Osteocyte (in vitro differentiated cells): ENCODE measurements at places on chromosomes 3 and 15. TPM values are rescaled to one million over a fixed set of nuclear protein-coding genes. Genes with fewer than 3 reads are reported as not detected.

GRCh38 chr3:56365905-56366640, 102.2 kb downstream of the ERC2 start:
- H3K4me1 ChIP-seq, result no peaks in the 10 kb centered on the region
- no peaks in the 10 kb centered on the region for H3K36me3 ChIP-seq
- H3K27ac ChIP-seq, result no peak overlapping the region
- no peak for DNase-seq
- H3K4me3 ChIP-seq, result no peak overlapping the region

GRCh38 chr3:33074217-33075067, 22.5 kb downstream of the GLB1 start:
- H3K27me3 ChIP-seq, result no peaks in the 10 kb centered on the region
- H3K36me3 ChIP-seq, result peaks cover 17% of the 10 kb centered on the region
- H3K4me1 ChIP-seq, result peaks cover 42% of the 10 kb centered on the region
- peak overlapping the region; percentile 56 for H3K27ac ChIP-seq

DNA sequence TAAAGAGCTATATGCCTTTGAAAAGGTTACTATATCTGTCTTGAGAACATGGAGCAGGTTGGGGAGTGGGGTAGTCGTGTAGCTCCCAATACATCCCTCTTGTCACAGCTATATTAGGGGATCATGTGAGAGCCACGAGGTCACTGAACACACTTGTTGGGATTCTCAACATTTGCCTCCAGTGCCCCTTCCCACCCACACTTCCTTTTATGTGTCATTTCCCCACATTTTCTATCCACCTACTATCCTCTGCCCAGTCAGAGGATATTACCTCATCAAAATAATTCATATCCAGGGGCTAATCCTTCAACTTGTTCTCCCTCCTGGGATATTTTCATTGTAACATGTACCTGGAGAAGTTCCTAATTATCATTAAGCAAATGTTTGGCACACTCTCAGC, 85.0 kb downstream of the CYP19A1 start:
- H3K4me3 ChIP-seq, result no peak overlapping the region
- peaks cover 33% of the 10 kb centered on the region for H3K27me3 ChIP-seq
- no peak overlapping the region for H3K27ac ChIP-seq
- H3K4me1 ChIP-seq, result no peaks in the 10 kb centered on the region

- H3K36me3 ChIP-seq, result no peaks in the 10 kb centered on the region
- no peak overlapping the region for H3K4me3 ChIP-seq
- DNase-seq, result no peak
- no peaks in the 10 kb centered on the region for H3K4me1 ChIP-seq
Observed at GRCh38 chr3:119588112-119588511, 8.8 kb downstream of the ADPRH start.

DNA sequence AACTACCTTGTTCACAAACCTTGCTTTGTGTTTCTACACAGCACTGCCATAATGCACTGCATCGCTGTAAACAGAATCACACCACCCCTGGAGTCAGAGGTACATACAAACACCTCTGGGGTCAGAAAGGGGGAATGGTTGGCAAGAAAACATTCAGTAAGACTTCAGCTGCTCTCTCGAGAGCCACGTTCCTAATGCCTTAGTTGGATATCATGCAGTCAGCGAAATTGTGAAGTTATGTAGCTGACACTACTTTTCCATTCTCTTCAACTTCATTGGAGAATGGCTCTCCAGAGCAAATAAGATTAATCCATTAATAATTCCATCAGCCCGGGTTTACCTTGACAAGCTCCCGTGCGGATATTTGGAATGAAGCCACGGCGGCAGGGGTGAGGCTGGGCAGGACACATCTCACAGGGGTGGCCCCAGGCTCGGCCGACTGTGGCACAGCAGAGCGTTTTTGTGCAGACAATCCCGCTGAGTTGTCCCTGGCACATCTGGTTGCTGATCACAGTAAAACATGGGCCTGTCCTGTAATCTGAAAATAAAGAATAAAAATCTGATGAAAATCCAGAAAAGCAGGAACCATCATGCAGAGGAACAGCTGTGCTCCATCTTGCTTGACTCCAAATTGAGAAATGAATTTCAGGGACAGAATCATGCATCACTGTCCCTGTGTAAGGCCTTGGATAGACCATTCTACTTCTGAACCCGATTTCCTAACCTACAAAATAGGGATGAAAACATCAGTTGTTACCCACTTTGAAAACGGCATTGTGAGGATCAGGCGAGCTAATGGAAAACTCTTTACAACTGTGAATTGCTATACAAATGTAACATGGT, 108.0 kb downstream of the FBN1 start:
- H3K4me1 ChIP-seq, result peaks cover 87% of the 10 kb centered on the region
- H3K27me3 ChIP-seq, result no peaks in the 10 kb centered on the region
- no peak overlapping the region for H3K4me3 ChIP-seq
- DNase-seq, result no peak
- H3K36me3 ChIP-seq, result peaks cover 58% of the 10 kb centered on the region

DNA sequence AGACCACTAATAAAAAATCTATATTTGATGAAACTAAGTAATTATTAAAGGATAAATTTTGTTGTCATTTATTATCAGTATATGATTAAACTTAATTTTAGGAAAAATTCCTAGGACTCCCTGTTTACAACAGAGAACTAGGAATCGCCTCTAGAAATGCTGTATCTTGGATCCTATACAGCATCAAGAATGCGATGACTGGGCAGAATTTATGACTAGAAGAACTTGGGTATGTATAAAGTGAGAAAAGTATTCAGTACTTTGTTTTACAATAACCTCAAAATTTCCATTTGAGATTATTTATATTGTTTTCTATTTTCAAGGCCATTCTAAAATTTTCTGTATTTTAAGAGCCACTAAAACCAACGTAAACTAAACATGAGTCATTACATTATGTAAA, 82.3 kb upstream of the AGTR1 start:
- DNase-seq, result no peak
- no peak overlapping the region for H3K4me3 ChIP-seq
- peaks cover 17% of the 10 kb centered on the region for H3K4me1 ChIP-seq
- H3K27ac ChIP-seq, result no peak overlapping the region
- no peaks in the 10 kb centered on the region for H3K27me3 ChIP-seq
- no peaks in the 10 kb centered on the region for H3K36me3 ChIP-seq

- H3K27ac ChIP-seq, result peak overlapping the region; percentile 92
- peak; percentile 64 for DNase-seq
- H3K36me3 ChIP-seq, result no peaks in the 10 kb centered on the region
- no peaks in the 10 kb centered on the region for H3K27me3 ChIP-seq
- H3K4me3 ChIP-seq, result no peak overlapping the region
Observed at GRCh38 chr15:99454107-99454809, 111.5 kb upstream of the MEF2A start.

DNA sequence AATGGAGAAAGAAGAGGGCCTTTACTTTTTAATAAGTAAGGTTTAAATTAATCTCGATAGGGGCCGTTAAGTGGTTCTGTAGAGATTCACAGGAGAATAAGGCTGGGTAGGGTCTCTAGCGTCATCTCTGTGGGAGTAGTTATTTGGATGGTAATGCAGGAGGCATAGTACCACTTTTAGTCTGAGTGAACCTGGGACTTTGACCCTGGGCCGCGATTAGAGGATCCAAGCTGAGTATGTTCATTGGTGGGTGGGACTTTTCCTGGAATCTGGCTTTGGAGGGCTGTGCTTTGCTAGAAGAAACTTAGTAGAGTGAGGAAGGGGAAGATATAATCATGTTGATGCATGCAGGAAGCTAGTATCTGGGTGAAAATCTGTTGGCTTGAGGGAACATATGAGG, 4.0 kb downstream of the LPP start:
- H3K27ac ChIP-seq, result peak overlapping the region; percentile 50
- H3K27me3 ChIP-seq, result no peaks in the 10 kb centered on the region
- H3K4me3 ChIP-seq, result no peak overlapping the region
- no peak for DNase-seq

GRCh38 chr3:23202203-23202920, 765 bp upstream of the UBE2E2 start:
- peaks cover 13% of the 10 kb centered on the region for H3K4me1 ChIP-seq
- no peak for DNase-seq
- H3K36me3 ChIP-seq, result no peaks in the 10 kb centered on the region
- H3K27ac ChIP-seq, result peak overlapping the region; percentile 42
- peak overlapping the region; percentile 76 for H3K4me3 ChIP-seq

GRCh38 chr3:12338595-12339546, 50.0 kb downstream of the PPARG start:
- H3K4me1 ChIP-seq, result peaks cover 5% of the 10 kb centered on the region
- no peak overlapping the region for H3K27ac ChIP-seq
- H3K27me3 ChIP-seq, result peaks cover 20% of the 10 kb centered on the region
- DNase-seq, result no peak
- no peak overlapping the region for H3K4me3 ChIP-seq

GRCh38 chr15:43531018-43531670, 13.7 kb downstream of the MAP1A start:
- H3K36me3 ChIP-seq, result peaks cover 6% of the 10 kb centered on the region
- H3K4me1 ChIP-seq, result peaks cover 12% of the 10 kb centered on the region

GRCh38 chr3:156038869-156039268, 81.5 kb upstream of the KCNAB1 start:
- H3K27ac ChIP-seq, result no peak overlapping the region
- H3K4me3 ChIP-seq, result no peak overlapping the region
- peaks cover 5% of the 10 kb centered on the region for H3K4me1 ChIP-seq
- H3K36me3 ChIP-seq, result no peaks in the 10 kb centered on the region

GRCh38 chr3:195761567-195762248, 40.9 kb downstream of the MUC20 start:
- H3K4me3 ChIP-seq, result no peak overlapping the region
- H3K36me3 ChIP-seq, result no peaks in the 10 kb centered on the region
- no peak for DNase-seq
- no peak overlapping the region for H3K27ac ChIP-seq

GRCh38 chr3:123148772-123149171, 53.0 kb upstream of the SEC22A start:
- H3K27me3 ChIP-seq, result no peaks in the 10 kb centered on the region
- DNase-seq, result no peak
- H3K27ac ChIP-seq, result no peak overlapping the region
- H3K4me1 ChIP-seq, result peaks cover 5% of the 10 kb centered on the region

GRCh38 chr3:197458179-197458707, 97.5 kb downstream of the BDH1 start:
- no peaks in the 10 kb centered on the region for H3K36me3 ChIP-seq
- H3K4me1 ChIP-seq, result peaks cover 23% of the 10 kb centered on the region
- peaks cover 4% of the 10 kb centered on the region for H3K27me3 ChIP-seq

GRCh38 chr15:69181424-69181823, 21.0 kb downstream of the GLCE start:
- H3K36me3 ChIP-seq, result no peaks in the 10 kb centered on the region
- DNase-seq, result no peak
- no peak overlapping the region for H3K4me3 ChIP-seq
- no peaks in the 10 kb centered on the region for H3K4me1 ChIP-seq
- H3K27ac ChIP-seq, result no peak overlapping the region

- H3K36me3 ChIP-seq, result peaks cover 16% of the 10 kb centered on the region
- DNase-seq, result no peak
- H3K4me1 ChIP-seq, result no peaks in the 10 kb centered on the region
- H3K27ac ChIP-seq, result no peak overlapping the region
Observed at GRCh38 chr15:56176996-56177395, 66.7 kb downstream of the RFX7 start.

DNA sequence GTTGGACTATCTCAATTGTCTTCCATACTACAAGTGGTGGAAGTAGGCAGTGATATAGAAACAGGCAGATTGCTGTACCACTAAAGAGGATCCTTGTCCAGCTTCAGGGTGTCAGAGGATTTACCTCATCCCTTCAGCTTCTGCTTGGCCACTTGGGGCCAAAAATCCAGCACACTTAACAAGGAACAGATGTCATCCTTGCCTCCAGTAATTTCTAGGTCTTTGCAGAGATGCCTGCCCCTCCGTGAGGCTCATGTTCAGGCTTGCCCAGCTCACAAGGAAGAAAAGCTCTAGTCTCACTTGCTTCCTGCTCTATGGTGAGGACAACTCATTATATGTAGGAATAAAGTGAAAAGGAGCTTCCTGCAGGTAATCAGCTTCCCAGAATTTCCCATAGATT, 510.3 kb downstream of the EPHA3 start:
- H3K27me3 ChIP-seq, result peaks cover 9% of the 10 kb centered on the region
- no peak overlapping the region for H3K4me3 ChIP-seq
- H3K4me1 ChIP-seq, result peaks cover 1% of the 10 kb centered on the region
- H3K36me3 ChIP-seq, result no peaks in the 10 kb centered on the region
- DNase-seq, result no peak
- H3K27ac ChIP-seq, result no peak overlapping the region

- H3K27ac ChIP-seq, result no peak overlapping the region
- H3K36me3 ChIP-seq, result peaks cover 2% of the 10 kb centered on the region
- no peaks in the 10 kb centered on the region for H3K27me3 ChIP-seq
- H3K4me3 ChIP-seq, result no peak overlapping the region
- H3K4me1 ChIP-seq, result no peaks in the 10 kb centered on the region
Observed at GRCh38 chr3:154955907-154956533, 124.1 kb upstream of the MME start.

Gene TRAK1
- total RNA-seq, result 30.7 and 35.7 TPM in 2 replicates

Gene RFT1
- 19.1 and 21.4 TPM in 2 replicates for total RNA-seq

Gene CCDC33
- not detected in 2 replicates for total RNA-seq

Gene WDR49
- total RNA-seq, result 0.31 TPM in 1 of 2 replicates, not detected in the other

Gene MED12L
- total RNA-seq, result 1.4 TPM in 2 replicates

Gene CELSR3
- total RNA-seq, result 7.1 and 7.4 TPM in 2 replicates

Gene CD96
- total RNA-seq, result not detected in 2 replicates

Gene VEPH1
- 0.21 and 0.46 TPM in 2 replicates for total RNA-seq

Gene FHIT
- total RNA-seq, result 1.6 and 2.3 TPM in 2 replicates

Gene LARP6
- 119 and 123 TPM in 2 replicates for total RNA-seq

Gene OXTR
- total RNA-seq, result 23.8 and 24.0 TPM in 2 replicates

Gene NDN
- total RNA-seq, result 27.8 and 29.7 TPM in 2 replicates

Gene ZBBX
- total RNA-seq, result not detected in 2 replicates

Gene RLBP1
- total RNA-seq, result not detected in 2 replicates

Gene SLC51B
- not detected in 2 replicates for total RNA-seq

Gene ENTPD3
- total RNA-seq, result not detected in 2 replicates

Gene CHAC1
- total RNA-seq, result 33.3 and 39.3 TPM in 2 replicates

Gene ACKR4
- 0.42 and 0.64 TPM in 2 replicates for total RNA-seq
